ENCODE measurements at places on chromosomes 6 and 20.
A peak's percentile ranks its signal among the peaks of the same experiment; 100 is the strongest.

GRCh38 chr20:19889011-19889953 is 127.9 kb upstream of the NAA20 start:
- DNase-seq: peak; percentile 66

DNA sequence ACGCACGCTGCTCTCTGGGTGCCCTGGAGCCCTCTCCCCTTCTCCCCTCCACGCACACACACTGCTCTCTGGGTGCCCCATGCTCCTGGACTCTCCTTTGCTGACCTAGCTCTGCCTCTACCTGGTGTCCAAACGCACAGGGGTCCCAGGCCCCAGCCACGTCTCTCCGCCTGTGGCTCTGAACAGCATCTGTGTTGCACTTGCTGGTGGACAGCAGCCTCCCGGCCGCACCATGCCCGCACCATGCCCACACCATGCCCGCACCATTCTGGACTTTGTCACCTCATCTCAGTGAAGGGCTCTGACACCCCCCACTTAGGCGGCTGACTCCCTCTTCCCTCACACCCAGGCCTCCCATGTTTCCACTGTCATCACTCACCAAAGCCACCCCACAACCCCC is 21.8 kb downstream of the TCFL5 start:
- DNase-seq: no peak

DNA sequence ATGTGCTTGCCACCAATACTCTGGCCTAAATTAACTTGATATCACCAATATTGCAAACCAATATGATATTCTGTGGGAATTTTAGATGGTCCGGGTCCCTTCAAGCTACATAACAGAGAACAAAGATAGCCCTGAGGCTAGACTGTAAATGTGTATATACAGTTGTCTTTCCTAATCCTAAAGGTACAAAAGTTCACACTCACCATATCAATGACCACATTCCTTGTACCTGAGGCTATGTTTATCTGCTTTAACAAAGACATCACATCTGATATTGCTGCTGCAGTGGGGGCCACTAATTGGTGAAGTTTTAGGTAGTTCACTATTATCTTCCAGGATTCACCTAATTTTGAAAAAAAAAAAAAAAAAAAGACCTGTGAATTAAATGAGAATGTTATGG is 38.6 kb upstream of the VGLL2 start:
- DNase-seq: no peak

GRCh38 chr6:44582930-44583329 is 195.4 kb downstream of the CDC5L start:
- DNase-seq: no peak

DNA sequence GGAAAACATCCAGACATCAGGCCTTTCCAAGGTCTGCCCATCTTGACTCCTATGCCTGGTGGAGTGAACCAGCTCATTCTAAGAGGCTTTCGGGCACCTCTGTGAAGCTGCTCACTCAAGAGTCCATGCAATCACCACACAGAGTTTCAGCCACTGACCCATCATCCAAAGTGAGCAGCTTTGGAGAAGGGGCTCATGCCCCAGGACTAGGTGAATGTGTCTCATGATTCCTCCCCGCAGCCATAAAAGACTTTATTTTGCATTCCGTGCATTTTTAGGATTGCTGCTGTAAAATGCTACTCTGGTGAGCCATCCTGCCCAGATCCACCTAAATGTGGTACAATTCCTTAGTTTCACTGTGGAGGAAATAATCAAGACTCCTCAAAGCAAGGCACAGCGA is 44.5 kb upstream of the EZR start:
- no peak for DNase-seq

GRCh38 chr20:4102381-4102780 is 87.0 kb upstream of the RNF24 start:
- no peak for DNase-seq

GRCh38 chr6:149327638-149328037 is 10.1 kb downstream of the TAB2 start:
- no peak for DNase-seq

DNA sequence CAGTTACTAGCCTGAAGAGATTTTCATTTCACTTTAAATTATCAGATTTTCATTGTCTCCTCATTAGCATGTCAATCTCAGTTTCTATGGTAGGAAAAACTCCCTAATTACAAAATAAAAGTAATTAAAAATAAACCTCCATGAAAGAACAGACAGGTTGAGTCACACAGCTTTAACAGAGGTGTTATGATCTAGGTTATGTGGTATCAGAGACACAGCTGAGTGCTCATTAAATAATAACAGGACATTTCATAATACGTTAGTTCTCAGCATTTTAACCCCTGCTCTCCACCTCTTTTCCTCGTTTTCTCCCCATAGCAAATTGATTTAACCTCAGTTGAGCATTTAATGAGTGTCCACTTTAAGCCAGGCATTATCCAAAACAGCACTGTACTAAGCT is 21.9 kb downstream of the TPBG start:
- DNase-seq: no peak

GRCh38 chr6:155171109-155171746 is 92.6 kb upstream of the CLDN20 start:
- no peak for DNase-seq

- DNase-seq: no peak
Observed at GRCh38 chr6:170147832-170148708, 142.8 kb downstream of the DLL1 start.

DNA sequence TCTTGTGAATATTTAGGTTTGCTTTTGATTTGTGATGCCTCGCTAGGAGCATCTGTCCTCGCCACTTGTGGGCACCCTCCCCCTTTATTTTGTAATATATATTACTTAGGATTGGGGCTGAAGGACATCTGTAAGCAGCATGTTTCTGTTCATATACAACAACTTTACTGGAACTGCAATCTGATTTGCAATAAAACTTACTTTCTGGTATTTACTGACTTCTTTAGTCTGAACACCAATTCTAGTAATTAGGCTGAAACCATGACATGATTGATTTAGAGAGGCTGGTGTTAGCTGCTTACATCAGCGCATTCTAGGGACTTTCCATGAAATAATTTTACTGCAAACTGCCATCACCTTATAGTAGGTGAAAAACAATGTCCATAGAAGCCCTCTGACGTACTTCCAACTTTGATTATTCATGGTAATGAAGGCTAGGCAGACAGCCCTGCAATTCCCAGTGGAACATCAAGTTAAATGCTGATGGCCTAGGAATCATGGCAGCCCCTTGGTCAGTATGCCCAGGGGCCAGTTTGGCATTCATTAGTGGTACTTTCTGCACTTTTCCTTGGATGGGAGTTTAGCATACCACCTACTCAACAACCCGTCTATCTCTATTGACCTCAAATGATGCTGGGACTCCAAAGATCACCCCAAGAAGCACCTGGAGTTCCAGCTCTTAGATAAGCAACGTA is 132.9 kb upstream of the MCHR2 start:
- DNase-seq: no peak

- DNase-seq: no peak
Observed at GRCh38 chr20:43536817-43537440, 21.9 kb upstream of the SGK2 start.

DNA sequence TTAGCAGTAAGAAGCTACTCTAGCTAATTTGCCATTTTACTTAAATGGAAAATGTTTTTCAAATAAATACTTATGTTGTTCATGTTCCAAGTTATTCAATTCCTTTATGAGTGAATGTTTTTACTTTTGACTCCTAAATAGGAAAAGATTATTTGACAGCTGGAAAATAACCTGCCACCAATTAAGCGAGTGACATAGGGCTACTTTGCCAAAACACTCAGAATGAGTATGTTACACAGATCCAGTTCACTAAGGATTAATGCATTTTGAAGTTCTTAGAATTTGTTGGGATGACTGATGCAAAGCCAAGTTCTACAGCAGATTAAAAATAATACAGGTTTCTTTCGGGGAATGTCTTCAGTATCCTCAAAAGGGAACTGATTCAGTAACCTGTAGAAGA is 144.4 kb downstream of the ADGRG6 start:
- DNase-seq: no peak

DNA sequence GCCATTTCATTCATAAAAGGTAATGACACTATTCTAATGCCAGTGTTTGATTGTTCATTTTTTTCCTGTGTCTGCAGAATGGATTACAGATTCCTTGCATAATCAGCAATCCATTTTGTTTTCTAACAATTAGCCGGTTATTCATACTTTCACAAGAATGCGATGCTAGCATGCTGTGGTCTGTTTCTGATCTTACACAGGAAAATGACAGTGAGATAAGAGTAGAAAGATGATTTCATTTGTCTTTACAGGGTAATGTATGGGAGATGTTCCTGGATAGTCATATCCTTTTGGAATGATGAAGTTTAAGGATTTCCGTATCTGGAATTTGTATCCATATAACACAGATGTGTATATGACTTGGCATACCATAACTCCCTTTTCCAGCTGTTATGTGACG is 207.3 kb downstream of the FARS2 start:
- no peak for DNase-seq

- DNase-seq: peak; percentile 32
Observed at GRCh38 chr6:68777956-68778355, 142.9 kb downstream of the ADGRB3 start.

DNA sequence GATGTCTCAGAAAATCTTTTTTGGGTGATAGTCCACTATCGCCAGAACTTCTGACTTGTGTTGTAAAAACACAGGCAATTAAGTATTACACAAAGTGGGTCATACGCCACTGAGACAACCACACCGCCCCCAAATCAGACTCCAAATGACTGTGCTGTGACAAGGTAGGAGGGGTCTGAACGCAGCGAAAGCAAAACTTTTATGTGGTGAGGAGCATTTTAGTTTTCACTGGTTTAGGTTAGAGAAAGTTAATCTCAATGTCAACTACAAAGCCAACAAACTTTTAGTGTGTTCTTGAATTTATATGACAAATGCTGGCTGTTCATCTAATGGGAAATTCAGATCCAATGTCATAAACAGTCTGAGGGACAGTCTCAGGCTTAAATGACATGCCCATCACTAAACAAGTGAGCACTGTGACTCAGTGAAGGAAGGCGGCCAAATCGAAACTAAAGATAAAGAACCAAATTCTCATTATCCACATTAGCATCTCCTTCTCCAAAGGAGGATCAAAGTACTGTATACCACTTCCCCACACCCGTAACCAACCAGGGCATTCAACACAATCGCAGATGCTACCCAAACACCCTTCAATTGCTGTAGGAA is 186.7 kb downstream of the GJA10 start:
- no peak for DNase-seq

DNA sequence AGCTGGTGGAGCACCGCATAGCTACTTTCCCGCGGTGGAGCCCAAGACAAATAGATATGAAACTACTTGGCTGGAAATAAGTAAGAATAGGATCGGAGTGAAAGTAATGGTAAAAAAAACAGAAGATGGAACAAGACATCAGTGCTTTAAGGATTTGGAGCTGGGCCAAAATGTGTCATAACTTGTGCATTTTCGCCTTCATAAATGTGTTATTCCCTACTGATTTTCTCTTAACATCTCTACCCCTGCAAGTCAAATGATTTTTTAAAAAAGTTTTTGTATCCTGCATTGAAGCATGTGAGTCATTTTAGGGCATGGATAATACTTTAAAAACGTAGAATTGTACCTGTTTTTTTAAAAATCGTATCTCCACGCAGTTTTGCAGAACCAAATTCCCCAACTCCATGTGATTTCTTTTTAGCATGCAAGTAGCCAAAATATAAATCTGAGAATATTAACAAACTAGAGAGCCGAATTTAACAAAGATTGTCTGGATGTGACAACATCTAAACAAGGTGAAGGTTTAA is 882 bp upstream of the FAM184A start:
- no peak for DNase-seq

GRCh38 chr6:162409741-162410691 is 317.6 kb downstream of the PRKN start:
- DNase-seq: no peak

- DNase-seq: no peak
Observed at GRCh38 chr20:47351643-47352331, 4.7 kb downstream of the ZMYND8 start.

DNA sequence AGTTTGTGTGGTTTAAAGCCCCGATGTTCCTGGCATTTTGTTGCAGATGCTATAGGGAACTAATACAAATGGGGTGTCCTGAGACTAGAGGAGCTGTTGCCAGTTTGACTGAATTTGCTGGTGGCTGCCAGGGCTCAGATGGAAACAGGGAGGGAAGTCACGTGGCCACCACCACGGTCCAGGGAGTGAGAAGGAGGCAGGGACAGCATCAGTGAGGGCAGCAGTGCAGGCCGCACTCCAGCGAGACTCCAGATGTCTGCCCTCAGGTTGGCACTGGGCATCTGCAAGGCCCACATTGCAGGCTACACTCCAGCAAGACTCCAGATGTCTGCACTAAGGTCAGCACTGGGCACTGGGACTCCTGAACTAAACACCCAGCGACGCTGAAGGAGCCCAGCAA is 86.2 kb downstream of the RAMACL start:
- no peak for DNase-seq

GRCh38 chr6:148827416-148828045 is 80.7 kb downstream of the UST start:
- DNase-seq: no peak

GRCh38 chr6:97885325-97885724 is 602.3 kb upstream of the MMS22L start:
- DNase-seq: no peak

DNA sequence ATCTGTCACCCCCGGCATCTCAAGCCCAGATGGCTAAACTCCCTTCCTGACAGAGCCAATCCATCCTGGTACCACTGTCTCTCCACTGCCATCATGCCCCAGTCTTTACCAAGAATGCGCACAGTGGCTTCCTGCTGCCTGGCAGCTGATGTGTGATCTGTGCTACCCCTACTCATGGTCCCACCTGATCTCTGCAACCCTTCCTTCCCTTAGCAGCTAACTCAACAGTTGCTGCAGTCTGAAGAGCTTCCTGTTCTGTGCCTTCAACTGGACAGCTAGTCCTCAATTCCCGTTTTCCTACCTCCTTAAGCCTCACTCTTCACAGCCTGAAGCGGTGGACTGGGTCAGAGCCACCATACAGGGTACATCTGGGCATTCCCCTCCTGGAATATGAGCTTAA is 7.6 kb upstream of the FAM83C start:
- DNase-seq: no peak

Data from heart right ventricle (tissue), 16 donors.